ENCODE measurements at places on chromosomes 3 and 15. TPM values are rescaled to one million over a fixed set of nuclear protein-coding genes. Genes with fewer than 3 reads are reported as not detected.

The FSTL1 gene
- total RNA-seq, result 735 TPM

The ISG20 gene
- total RNA-seq, result 5.3 TPM

The C3orf85 gene
- total RNA-seq, result not detected

The ADAMTS7 gene
- 81.6 TPM for total RNA-seq

The SERINC4 gene
- total RNA-seq, result 0.25 TPM

The MITF gene
- total RNA-seq, result 64.0 TPM

The CDCP1 gene
- 0.46 TPM for total RNA-seq

The ZIC1 gene
- total RNA-seq, result not detected

The RTP4 gene
- total RNA-seq, result 1.3 TPM

The FAM162A gene
- total RNA-seq, result 137 TPM

The CAMKV gene
- total RNA-seq, result not detected

The ENTPD3 gene
- total RNA-seq, result 0.48 TPM

The CHRNA3 gene
- total RNA-seq, result 1.1 TPM

The RETNLB gene
- not detected for total RNA-seq

The C2CD4A gene
- not detected for total RNA-seq

The HGD gene
- not detected for total RNA-seq

The SLC35G2 gene
- total RNA-seq, result 4.7 TPM

The NANOGP8 gene
- total RNA-seq, result not detected

The CMTM6 gene
- 14.4 TPM for total RNA-seq

The DISP2 gene
- 0.85 TPM for total RNA-seq

The ZMYND10 gene
- 0.20 TPM for total RNA-seq

The CCR9 gene
- not detected for total RNA-seq

The NKIRAS1 gene
- 17.9 TPM for total RNA-seq

The ERICH6 gene
- total RNA-seq, result not detected

The CPN2 gene
- total RNA-seq, result not detected

The PSTPIP1 gene
- total RNA-seq, result 5.9 TPM

The PLIN1 gene
- 1.1 TPM for total RNA-seq

The PYGO1 gene
- total RNA-seq, result 7.5 TPM

The NEK11 gene
- 2.3 TPM for total RNA-seq

The CSK gene
- 68.3 TPM for total RNA-seq

The FILIP1L gene
- 56.4 TPM for total RNA-seq

The C15orf40 gene
- total RNA-seq, result 15.0 TPM

The SCAANT1 gene
- total RNA-seq, result not detected

The ISLR2 gene
- 0.71 TPM for total RNA-seq

The CPNE9 gene
- total RNA-seq, result not detected

The ADCY5 gene
- 125 TPM for total RNA-seq

The KLHL6 gene
- total RNA-seq, result 1.6 TPM

The TMOD2 gene
- total RNA-seq, result 14.5 TPM

The GAP43 gene
- 1.0 TPM for total RNA-seq

The RUBCN gene
- 21.1 TPM for total RNA-seq

The PLCH1 gene
- 3.4 TPM for total RNA-seq
